Cardiac atrium fibroblast (primary cell): ENCODE measurements at places on chromosomes 6 and 20. TPM values are rescaled to one million over a fixed set of nuclear protein-coding genes. Genes with fewer than 3 reads are reported as not detected.

Gene HLA-DOA
- not detected in 2 replicates for total RNA-seq

Gene CRYBG1
- 2.3 and 5.3 TPM in 2 replicates for total RNA-seq

Gene KCNK5
- total RNA-seq, result not detected in 2 replicates

Gene OR2H2
- not detected in 2 replicates for total RNA-seq

Gene ROS1
- total RNA-seq, result not detected in 2 replicates

Gene SMLR1
- total RNA-seq, result not detected in 2 replicates

Gene CDC5L
- 12.2 and 12.8 TPM in 2 replicates for total RNA-seq

Gene ZNF318
- 6.7 and 7.1 TPM in 2 replicates for total RNA-seq

Gene EPPIN
- not detected in 2 replicates for total RNA-seq

Gene MATN4
- not detected in 2 replicates for total RNA-seq

Gene CFAP61
- total RNA-seq, result not detected in 2 replicates

Gene MKKS
- total RNA-seq, result 4.7 and 8.7 TPM in 2 replicates

Gene TENT5A
- total RNA-seq, result 5.2 and 11.7 TPM in 2 replicates

Gene UNC5CL
- not detected in 2 replicates for total RNA-seq

Gene GNL1
- 17.9 and 35.5 TPM in 2 replicates for total RNA-seq

Gene TNFAIP3
- 7.4 and 37.7 TPM in 2 replicates for total RNA-seq

Gene RIPOR3
- total RNA-seq, result 2.5 and 4.2 TPM in 2 replicates

Gene SIRT5
- 2.9 and 5.5 TPM in 2 replicates for total RNA-seq

Gene GSS
- 54.9 and 66.3 TPM in 2 replicates for total RNA-seq

Gene C2
- 0.97 and 2.2 TPM in 2 replicates for total RNA-seq

Gene SIRPA
- 11.7 and 20.1 TPM in 2 replicates for total RNA-seq

Gene HMGCLL1
- total RNA-seq, result not detected in 2 replicates

Gene CEP250
- 14.4 and 25.8 TPM in 2 replicates for total RNA-seq

Gene LCA5
- total RNA-seq, result 3.4 TPM in 2 replicates

Gene LAMA5
- total RNA-seq, result 154 and 169 TPM in 2 replicates

Gene KCNB1
- total RNA-seq, result 0.18 and 2.4 TPM in 2 replicates

Gene FOXF2
- total RNA-seq, result 0.54 and 0.81 TPM in 2 replicates

Gene C6orf163
- 0.16 and 0.18 TPM in 2 replicates for total RNA-seq

Gene KIAA1586
- total RNA-seq, result 5.1 and 6.0 TPM in 2 replicates

Gene VSTM2L
- total RNA-seq, result 1.8 and 3.2 TPM in 2 replicates

Gene HLA-A
- 528 and 669 TPM in 2 replicates for total RNA-seq

Gene RCAN2
- 0.16 TPM in 1 of 2 replicates, not detected in the other for total RNA-seq

Gene KIFC1
- total RNA-seq, result 6.0 and 6.8 TPM in 2 replicates

Gene FAXC
- 1.5 TPM in 1 of 2 replicates, not detected in the other for total RNA-seq

Gene RSPH4A
- 0.32 TPM in 1 of 2 replicates, not detected in the other for total RNA-seq

Gene SLC26A8
- not detected in 2 replicates for total RNA-seq

Gene ALDH8A1
- 0.16 TPM in 1 of 2 replicates, not detected in the other for total RNA-seq

Gene SPATA25
- not detected in 2 replicates for total RNA-seq

Gene REM1
- total RNA-seq, result 2.8 and 3.4 TPM in 2 replicates

Gene KHDC1
- 1.4 and 2.1 TPM in 2 replicates for total RNA-seq

Gene ISM1
- total RNA-seq, result not detected in 2 replicates

Gene IL17F
- total RNA-seq, result not detected in 2 replicates

Gene TBXT
- total RNA-seq, result not detected in 2 replicates

Gene IPCEF1
- not detected in 2 replicates for total RNA-seq

Gene TMEM170B
- under 0.01 and 0.49 TPM in 2 replicates for total RNA-seq

Gene OR2J3
- not detected in 2 replicates for total RNA-seq
